ENCODE measurements at places on chromosomes 2 and 18. TPM values are rescaled to one million over a fixed set of nuclear protein-coding genes. Genes with fewer than 3 reads are reported as not detected.

DNA sequence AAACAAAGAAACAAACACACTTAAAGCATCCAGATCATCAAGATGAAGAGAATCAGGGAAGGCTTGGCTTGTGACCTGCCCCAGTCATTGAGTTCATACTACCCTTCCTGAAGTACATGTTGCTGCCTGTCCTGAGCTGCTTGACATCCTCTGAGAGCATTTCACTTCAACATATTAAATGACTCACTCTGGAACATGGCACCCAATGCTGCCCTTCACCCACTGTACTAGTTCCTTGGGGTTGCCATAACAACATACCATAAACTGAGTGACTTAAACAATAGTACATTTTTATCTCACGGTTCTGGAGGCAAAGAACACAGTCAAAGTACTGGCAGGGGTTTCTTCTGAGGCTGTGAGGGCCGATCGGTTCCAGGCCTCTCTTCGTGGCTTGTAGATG, 371.3 kb downstream of the RNF144A start:
- no peak overlapping the region for H3K27ac ChIP-seq
- H3K36me3 ChIP-seq: no peaks in the 10 kb centered on the region
- DNase-seq: no peak
- no peaks in the 10 kb centered on the region for H3K27me3 ChIP-seq
- no peaks in the 10 kb centered on the region for H3K4me1 ChIP-seq

DNA sequence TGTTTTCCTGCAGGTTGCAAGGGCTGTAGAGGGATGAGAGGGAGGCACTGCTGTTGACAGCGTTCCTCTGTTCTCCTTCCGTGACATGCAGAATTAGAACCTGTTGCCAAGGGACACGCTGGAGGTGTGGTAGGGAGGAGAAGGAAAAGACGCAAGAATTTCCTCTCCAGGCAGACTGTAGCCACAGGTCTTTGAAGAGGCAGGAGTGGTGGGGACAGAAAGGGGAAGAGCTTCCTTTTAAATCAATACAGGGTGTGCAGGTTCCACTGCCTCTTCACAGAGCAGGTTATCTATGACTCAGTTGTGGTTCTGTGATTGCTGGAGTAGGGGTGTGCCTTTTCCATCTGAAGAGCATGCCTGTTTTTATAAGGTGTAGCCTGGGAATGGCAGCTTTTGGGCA, 133.0 kb downstream of the WDSUB1 start:
- no peak for DNase-seq
- no peak overlapping the region for H3K4me3 ChIP-seq
- no peak overlapping the region for H3K27ac ChIP-seq
- peaks cover 7% of the 10 kb centered on the region for H3K36me3 ChIP-seq
- no peaks in the 10 kb centered on the region for H3K27me3 ChIP-seq
- peaks cover 23% of the 10 kb centered on the region for H3K4me1 ChIP-seq

GRCh38 chr2:118729760-118730159, 117.7 kb downstream of the EN1 start:
- H3K4me1 ChIP-seq: no peaks in the 10 kb centered on the region
- DNase-seq: no peak
- H3K4me3 ChIP-seq: no peak overlapping the region

The LYG2 gene
- not detected for total RNA-seq

- H3K27ac ChIP-seq: peak overlapping the region; percentile 1
- no peaks in the 10 kb centered on the region for H3K27me3 ChIP-seq
- peak overlapping the region; percentile 31 for H3K4me3 ChIP-seq
- peak; percentile 69 for DNase-seq
- peaks cover 39% of the 10 kb centered on the region for H3K4me1 ChIP-seq
These were observed 18.0 kb downstream of the C2orf74 start for GRCh38 chr2:61179701-61180639.

DNA sequence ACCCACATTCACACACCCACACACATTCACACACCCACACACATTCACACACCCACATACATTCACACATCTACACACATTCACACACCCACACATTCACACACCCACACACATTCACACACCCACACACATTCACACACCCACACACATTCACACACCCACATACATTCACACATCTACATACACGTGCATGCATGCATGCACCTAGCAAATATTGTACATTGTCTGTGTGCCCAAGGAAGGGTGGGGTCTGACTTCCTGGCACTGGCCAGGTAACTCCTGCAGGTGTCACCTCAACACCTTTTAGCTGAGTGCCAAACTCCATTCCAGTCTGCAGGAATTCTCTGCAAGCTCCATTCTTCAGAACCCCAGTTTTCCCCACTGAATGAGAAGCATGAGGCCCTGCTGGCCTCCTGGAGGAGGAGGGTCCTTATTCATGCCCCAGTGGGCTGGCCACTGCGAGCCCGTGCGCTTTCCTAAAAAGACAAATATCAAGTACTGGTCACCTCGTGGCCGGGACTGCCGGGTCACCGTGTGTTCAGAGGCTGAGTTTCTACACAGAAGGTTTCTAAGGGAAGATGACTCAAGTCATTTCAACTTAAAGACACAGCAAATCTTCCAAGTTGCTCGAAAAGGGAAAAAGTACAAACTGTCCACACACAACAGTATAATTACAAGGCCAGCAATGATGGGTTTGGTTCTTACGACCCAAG, 131.5 kb downstream of the HDAC4 start:
- no peak for DNase-seq
- peaks cover 33% of the 10 kb centered on the region for H3K4me1 ChIP-seq
- no peaks in the 10 kb centered on the region for H3K27me3 ChIP-seq
- no peaks in the 10 kb centered on the region for H3K36me3 ChIP-seq
- H3K27ac ChIP-seq: no peak overlapping the region

DNA sequence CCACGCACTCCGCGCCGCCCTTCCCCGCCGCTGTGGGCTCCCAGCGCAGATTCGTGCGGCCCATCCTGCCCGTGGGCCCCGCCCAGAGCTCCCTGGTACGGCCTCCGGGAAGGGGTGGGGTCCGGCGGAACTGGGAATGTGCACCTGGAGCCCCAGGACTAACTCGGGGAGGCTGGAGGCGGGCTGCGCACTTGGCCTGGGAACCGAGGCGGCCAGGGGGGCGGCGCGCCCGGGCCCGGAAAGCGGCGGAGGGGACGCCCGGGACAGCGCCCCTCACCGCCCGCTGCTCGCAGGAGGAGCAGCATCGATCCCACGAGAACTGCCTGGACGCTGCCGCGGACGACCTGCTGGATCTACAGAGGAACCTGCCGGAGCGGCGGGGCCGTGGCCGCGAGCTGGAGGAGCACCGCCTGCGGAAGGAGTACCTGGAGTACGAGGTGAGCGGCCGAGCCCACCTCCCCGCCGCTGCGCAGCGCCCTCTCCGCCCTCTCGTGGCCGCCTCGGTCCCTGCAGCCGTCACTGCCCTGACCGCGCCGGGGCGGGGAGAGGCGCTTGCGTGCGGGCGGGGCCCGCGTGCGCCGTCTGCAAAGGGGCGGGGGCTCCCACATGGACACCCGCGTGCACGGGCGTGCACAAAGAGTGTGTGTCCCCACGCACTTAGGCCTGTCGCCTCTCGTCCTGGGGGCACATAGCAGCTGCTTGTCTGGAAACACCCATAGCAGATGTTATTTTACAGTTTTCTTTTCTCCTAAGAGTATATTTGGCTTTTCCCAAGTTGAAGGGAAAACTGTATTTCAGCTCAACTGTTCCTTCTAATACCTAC, 25.2 kb downstream of the PSD4 start:
- H3K4me3 ChIP-seq: peak overlapping the region; percentile 70
- peak; percentile 37 for DNase-seq
- no peaks in the 10 kb centered on the region for H3K36me3 ChIP-seq

The ZNF521 gene
- total RNA-seq: 48.0 TPM

The PAIP2B gene
- total RNA-seq: 1.7 TPM
